ENCODE measurements at places on chromosomes 5 and 9.

DNA sequence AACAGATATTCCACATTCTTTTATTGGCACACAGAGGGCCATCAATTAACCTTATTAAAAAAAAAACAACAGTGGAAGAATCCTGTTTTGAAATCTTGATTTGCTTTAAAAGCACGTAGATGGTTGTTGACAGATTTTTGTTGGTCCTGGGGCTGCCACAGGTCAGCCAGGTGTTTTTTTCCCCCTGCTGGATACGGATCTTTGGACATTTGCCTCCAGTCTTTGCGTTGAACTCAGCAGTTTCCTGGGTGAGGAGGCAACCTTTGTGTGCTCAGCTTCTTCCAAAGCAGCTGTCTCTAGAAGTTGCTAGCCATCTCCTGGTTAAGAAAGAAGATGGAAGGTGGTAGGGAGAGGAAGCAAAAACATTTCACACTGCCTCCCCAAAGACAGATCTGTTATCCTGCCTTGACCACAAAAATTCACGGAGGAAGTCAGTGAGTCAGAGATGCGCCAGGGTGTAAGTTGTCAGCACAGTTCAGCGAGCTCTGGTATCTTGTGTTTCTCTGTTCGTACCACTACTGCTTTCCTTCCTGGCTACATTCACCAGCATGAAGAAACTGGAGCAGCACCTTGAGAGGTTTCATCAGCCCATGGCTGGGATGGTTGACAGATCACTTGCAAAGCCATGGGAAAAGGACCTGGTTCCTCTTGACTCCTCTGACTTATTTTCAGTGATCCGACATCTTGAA, 207.3 kb downstream of the ARHGAP26 start:
- DNase-seq: peak; percentile 82

DNA sequence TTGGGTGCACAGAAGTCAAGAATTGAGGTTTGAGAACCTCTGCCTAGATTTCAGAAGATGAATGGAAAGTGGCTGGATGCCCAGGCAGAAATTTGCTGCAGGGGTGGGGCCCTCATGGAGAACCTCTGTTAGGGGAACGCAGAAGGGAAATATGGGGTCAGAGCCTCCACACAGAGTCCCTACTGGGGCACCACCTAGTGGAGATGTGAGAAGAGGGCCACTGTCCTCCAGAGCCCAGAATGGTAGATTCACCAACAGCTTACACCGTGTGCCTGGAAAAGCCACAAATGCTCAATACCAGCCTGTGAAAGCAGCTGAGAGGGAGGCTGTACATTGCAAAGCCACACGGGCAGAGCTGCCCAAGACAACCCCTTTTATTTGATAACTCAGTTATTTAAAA, 383.5 kb downstream of the TLE4 start:
- peak; percentile 8 for DNase-seq

- DNase-seq: no peak
These were observed 123.5 kb upstream of the LMX1B start for GRCh38 chr9:126490214-126490631.

GRCh38 chr9:90002397-90003271, 397.8 kb downstream of the GADD45G start:
- no peak for DNase-seq

GRCh38 chr9:134329576-134329855, 3.3 kb downstream of the RXRA start:
- no peak for DNase-seq

- DNase-seq: no peak
These were observed 27.3 kb downstream of the ANP32B start for GRCh38 chr9:98010445-98010844.

DNA sequence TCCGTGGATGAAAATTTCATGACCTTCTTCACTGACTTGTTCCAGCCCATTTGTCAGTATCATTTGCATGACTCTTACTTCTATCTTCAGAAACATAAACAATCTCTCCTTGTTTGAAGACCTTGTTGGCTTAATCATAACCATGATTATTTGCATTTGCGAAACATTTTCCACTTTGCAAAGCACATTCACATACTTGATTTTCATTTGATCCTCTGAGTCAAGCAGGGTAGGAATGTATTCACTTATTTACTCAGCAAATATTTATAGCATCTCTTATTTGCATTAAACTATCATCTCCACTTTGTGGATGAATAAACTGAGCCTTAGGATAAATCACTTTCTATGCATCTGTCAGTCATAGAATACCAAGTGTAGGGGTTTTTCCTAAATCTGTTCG, 343.0 kb upstream of the SGCD start:
- no peak for DNase-seq

DNA sequence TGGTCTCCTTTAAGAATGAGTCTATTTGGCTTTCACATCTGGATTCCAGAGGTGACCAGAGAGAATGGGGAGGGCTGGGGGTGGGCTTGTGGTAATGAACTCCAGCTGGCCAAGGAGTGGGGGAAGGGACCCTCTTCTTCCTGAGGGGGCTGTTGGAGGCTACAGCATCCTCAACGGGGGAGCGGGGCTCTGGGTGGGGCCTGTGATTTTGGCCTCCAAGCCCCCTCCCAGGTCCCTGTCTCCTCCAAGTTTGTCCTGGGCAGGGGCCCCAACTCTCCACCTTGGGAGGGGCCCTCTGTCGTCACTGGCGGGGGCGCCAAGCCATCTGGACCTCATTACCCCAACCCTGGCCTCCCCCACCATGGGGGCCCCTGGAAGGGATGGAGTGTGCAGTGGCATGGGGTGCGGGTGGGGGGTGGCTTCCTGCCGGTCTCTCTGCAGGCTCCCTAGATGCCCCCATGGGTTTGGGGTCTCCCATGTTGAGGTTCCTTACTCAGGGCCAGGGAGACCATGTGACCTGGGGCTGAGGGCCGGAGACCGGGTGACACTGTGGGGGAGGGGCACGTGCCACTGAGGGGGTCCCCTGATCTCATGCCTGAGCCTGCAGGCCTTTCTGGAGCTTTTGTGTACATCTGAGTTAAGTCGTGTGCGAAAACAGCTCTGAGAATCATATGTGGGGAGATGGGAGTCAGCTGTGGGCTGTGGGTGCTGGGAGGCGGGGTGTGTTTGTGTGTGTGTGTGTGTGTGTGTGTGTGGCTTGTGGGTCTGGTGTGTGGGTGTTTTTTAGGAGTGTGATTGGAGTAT, 32.4 kb downstream of the GOLGA2 start:
- DNase-seq: no peak

DNA sequence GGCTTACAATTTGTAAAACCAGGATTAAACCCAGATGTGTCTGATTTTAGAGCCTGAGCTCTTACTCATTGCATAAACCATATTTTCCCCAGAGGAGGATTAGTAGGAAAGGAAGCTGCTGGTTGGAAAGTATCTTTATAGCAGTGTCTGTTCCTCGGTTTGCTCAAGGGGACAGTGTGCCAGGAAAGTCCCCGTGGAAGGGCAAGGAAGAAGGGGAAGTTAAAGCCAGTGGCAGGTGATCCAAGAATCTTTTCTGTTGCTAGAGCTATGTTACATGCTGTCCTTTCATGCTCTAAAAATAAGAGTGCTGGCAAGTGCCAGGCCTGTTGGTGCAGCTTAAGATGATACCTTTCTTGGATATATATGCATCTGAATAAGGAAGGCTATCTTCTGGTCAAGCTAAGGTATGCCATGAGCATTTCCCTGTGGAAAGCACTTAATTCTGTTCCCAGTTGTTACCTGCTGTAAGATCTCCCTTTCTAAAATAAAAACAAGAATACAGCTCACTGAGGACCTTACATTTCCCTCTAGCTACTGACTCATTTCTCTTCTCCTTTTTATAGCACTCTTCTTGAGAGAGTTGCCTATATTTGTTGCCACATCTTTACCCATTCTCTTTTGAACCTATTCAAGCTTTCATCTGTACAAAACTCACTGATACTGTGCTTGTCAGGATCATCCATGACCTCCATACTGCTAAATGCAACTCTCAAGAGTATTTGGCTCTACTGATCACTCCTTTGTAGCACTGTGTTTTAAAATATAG, 8.0 kb downstream of the PDCD1LG2 start:
- no peak for DNase-seq

DNA sequence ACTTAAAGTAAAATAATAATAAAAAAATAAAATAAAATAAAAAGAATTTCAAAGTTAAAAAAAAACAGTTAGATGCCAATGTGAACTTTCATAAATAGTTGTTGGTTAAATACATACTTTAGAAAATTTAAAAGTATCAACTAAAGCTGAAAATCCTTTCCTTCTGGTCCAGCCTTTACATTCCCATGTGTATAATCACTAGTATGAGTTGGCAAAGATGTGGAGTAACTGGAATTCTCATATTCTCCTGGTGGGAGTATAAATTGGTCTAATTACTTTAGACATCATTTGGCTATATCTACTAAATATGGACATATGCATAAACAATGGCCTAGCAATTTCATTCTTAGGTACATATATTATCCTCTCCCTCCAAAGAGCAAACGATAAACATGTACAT, 619.9 kb downstream of the PTPRD start:
- no peak for DNase-seq

GRCh38 chr5:36279054-36279698, 22.5 kb downstream of the RANBP3L start:
- no peak for DNase-seq

GRCh38 chr9:15289603-15290002, 17.4 kb downstream of the TTC39B start:
- no peak for DNase-seq

GRCh38 chr5:42606464-42606869, 150.2 kb upstream of the CCDC152 start:
- no peak for DNase-seq

GRCh38 chr5:120759587-120759986, 295.5 kb downstream of the PRR16 start:
- no peak for DNase-seq

DNA sequence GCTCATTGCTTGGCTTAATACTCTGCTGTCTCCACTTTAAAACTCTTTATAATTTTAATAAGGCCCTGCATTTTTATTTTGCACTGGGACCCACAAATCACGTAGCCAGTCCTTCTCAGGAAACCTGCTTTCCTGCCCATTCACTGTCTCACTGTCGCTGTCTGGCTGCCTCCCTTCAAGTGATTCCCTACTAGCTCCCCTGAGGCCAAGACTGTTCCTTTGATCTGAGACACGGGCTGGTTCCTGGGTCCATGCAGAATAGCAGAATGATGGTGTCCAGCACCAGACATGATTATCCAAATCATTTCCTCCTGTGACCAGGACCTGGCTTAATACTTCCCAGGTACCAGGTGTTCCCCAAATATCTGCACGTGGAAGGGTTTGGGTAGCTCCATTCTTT, 597.1 kb upstream of the KLF4 start:
- no peak for DNase-seq

DNA sequence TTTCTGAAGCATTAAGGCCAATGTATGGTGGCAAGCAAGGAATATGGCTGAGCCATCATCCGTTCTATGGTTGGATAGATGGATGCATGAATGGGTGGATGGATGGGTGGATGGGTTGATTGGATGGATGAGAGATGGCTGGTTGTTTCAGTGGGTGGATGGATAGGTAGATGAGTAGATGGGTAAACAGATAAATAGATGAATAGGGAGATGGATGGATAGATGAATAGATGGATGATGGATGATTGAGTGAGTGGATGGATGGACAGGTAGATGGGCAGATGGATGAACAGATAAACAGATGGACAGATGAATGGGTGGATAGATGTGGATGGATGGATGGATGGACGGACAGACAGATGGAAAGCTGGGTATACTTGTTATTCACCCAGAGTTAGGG, 92.6 kb upstream of the ZNF618 start:
- DNase-seq: no peak

GRCh38 chr5:126471875-126472537, 48.8 kb downstream of the GRAMD2B start:
- DNase-seq: no peak

DNA sequence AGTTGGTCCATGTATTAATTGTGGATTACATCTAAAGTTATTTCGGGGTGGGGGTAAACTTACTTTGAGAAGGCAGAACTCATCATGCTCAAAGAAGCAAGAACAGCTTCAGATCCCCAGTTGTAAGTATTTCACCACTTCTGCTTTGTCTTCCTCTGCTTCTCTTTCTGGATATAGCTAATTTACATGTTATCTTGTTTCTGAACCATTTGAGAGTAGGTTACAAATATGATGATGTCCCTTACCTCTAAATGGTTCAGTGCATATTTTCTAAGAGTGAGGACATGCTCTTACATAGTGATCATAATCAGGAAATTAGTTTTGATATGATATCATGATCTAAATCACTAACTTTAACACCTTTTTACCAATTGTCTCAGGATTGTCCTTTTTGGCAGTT, 11.9 kb downstream of the TRIO start:
- DNase-seq: no peak

GRCh38 chr5:100792781-100793180, 110.3 kb downstream of the ST8SIA4 start:
- no peak for DNase-seq

GRCh38 chr9:133536080-133536479, 1.6 kb downstream of the ADAMTSL2 start:
- no peak for DNase-seq

DNA sequence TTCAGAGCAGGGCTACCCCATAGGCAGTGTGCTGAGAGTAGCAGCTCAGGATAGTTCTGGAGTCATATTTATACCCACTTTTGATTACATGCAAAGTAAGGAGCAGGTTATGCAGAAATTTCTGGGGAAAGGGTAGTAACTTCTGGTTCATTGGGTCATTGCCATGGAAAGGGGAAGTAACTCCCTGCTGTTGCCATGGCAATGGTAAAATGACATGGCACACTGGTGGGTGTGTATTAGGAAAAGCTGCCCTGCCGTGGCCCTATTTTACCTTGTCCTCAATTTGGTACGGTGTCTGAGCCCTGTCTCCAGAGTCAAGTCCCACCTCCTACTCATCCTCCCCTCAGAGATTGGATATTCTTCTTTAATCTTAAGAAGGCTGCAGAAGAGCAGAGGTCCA, 526.7 kb upstream of the TYRP1 start:
- no peak for DNase-seq

GRCh38 chr9:137504432-137504777, 45.3 kb upstream of the NSMF start:
- no peak for DNase-seq

GRCh38 chr5:3734632-3735031, 139.0 kb downstream of the IRX1 start:
- DNase-seq: no peak

GRCh38 chr9:112296929-112297328, 36.5 kb downstream of the PTBP3 start:
- no peak for DNase-seq

- DNase-seq: no peak
These were observed 234.2 kb upstream of the MEF2C start for GRCh38 chr5:89117124-89117644.

GRCh38 chr9:124665391-124666058, 105.6 kb downstream of the NR6A1 start:
- DNase-seq: no peak

DNA sequence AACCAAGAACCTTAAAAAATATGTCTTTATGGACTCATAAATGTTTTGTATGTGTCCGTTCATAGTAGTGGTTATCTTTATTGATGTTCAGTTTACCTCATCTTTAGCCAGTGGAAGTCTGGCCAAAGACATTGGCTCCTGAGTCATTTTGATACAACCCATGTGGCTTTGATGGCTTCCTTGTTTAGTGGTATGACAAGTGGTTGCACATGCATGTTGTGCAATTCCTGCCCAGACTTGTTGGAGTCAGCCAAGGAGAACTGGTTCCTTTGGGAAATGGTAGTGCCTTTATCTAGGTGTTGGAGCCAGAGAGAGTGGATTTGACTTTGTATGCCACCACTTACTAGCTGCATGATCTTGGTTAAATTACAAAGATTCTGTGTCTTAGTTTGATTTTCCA, 94.3 kb downstream of the RPS23 start:
- DNase-seq: no peak

GRCh38 chr9:116269250-116269649, 115.7 kb downstream of the PAPPA start:
- DNase-seq: no peak

Measured in CD4-positive, alpha-beta memory T cell (primary cell).